ENCODE measurements at places on chromosomes 1 and 21.

DNA sequence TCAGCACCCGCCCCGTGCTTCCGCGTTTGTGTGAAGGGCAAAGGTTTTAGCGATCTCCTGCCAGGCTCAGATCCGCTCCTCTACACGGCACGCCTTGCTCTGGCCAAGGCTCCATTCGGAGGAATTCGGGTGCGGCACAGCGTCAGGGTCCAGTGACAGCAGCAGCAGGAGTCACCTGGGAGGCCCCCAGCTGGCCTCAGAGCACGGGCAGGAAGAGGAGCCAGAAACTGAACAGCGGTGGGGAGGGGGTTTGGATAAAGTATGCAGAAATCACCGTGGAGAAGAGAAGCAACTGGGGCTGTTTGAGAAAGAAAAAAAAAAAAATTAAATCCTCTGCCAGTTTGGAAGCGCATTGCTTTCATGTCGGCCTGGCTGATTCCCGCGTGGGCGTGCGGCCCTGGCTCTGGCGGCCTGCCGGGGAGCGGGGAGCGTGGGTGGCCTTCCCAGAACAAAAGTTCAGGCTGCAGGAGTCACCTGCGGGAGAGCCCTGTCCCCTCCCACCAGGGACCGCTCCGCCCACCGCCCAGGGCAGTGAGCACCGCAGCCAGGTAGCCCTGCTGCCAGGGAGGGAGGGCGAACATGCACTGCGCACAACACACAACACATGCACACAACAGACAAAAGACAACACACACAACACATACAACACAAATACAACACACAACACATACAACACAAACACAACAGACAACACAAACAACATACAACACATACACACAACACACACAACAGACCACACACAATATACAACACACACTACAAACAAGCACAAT, 107.6 kb downstream of the ETS2 start:
- H3K27me3 ChIP-seq, result no peaks in the 10 kb centered on the region
- DNase-seq, result peak; percentile 56
- peaks cover 59% of the 10 kb centered on the region for H3K4me1 ChIP-seq
- H3K27ac ChIP-seq, result peak overlapping the region; percentile 86
- H3K4me3 ChIP-seq, result peak overlapping the region; percentile 48
- H3K36me3 ChIP-seq, result no peaks in the 10 kb centered on the region

- H3K4me1 ChIP-seq, result peaks cover 14% of the 10 kb centered on the region
- no peak overlapping the region for H3K27ac ChIP-seq
- DNase-seq, result no peak
- H3K4me3 ChIP-seq, result no peak overlapping the region
Observed at GRCh38 chr1:206114692-206115640, 2.2 kb downstream of the AVPR1B start.

DNA sequence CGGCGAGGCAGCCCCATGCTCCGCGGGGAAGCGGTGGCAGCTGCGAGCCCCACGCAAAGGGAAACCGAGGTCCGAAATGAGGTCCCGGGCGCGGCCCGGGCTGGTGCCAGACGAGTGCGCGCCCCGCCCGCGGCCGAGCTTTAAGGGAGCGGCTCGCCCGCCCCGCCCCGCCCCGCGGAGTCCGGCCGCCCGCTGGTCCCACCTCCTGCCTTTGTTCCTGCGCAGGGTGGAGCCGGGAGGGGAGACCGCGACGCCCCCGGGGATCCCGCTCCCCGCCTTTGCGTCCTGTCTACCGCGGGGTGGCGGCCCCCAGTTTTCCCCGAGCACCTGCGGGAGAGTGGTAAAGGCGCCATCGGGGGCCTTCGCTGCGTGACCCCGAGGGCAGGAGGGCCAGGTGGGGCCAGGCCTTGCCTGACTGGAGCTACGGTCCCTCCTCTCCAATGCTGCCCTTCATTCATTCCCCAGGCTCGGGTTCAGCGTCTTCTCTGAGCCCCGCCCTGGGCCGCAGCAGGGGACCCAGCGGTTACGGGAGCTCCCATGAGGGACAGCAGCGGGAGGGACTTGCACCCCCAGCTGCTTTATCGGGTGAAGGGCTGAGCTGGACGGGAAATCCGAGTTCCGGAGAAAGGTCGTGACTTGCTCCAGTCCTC, at the start of gene HES2:
HES2 (minus strand) TSS at position 116 of the 650 bp plus-strand sequence; CDS start at position 17, 99 bp downstream.
- H3K36me3 ChIP-seq, result no peaks in the 10 kb centered on the region
- no peak within 1 kb of the TSS for H3K27ac ChIP-seq
- DNase-seq, result no peak
- peaks cover 49% of the 10 kb centered on the region for H3K4me1 ChIP-seq

DNA sequence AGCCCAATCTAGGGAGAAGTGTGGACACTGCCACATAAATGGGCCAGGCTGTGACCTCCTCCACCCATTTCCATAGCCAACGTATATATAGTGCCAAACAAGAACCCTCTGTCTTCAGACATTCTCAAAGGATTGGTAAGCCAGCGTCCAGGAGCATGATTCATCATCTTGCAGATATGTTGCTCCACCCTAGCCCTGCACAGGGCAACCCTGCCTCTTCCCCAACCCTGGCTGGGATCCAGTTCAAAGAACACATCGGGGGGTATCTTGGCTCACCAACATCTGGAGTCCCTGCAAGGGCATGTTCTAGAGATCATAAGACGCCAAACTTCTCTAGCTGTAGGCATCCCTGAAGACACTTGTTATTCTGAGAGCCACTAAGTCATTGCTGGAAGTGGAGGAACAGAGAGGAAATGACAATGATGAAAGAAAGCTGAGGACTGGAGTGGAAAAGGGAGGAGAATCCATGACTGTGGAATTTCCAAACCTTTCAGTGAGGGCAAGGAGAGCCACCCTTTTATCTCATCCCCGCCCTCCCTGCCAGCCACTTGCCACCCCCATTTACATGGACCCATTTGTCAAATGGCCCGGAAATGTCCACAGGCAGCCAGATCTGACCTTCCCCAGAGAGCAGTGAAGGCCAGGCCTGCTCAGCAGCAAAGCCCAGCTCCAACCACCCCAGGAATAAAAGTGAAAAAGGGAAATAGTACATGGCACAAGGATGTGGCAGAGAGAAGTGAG, 144.1 kb upstream of the CTTNBP2NL start:
- no peaks in the 10 kb centered on the region for H3K36me3 ChIP-seq
- no peak overlapping the region for H3K27ac ChIP-seq
- H3K4me3 ChIP-seq, result no peak overlapping the region
- H3K27me3 ChIP-seq, result no peaks in the 10 kb centered on the region
- peaks cover 17% of the 10 kb centered on the region for H3K4me1 ChIP-seq
- no peak for DNase-seq

DNA sequence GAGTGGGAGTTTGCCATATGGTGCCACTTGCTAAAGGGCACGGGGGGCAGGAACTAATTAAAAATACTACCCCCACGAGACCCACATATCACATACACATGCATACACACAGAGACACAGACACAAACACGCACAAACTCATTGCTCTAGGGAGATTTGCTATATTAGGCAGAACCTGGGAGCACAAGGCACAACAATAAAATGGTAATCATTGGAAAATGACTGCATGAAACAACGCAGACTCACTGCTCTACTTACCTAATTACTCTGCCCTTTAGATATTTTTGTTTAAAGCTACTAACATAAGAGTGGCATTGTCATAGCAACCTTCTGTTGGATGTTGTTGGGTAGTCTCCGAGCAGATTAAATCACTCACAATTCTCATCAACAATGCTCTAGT, 20.3 kb upstream of the RGS4 start:
- H3K4me1 ChIP-seq, result no peaks in the 10 kb centered on the region
- H3K27ac ChIP-seq, result no peak overlapping the region
- DNase-seq, result no peak
- H3K4me3 ChIP-seq, result no peak overlapping the region
- H3K27me3 ChIP-seq, result peaks cover 23% of the 10 kb centered on the region

DNA sequence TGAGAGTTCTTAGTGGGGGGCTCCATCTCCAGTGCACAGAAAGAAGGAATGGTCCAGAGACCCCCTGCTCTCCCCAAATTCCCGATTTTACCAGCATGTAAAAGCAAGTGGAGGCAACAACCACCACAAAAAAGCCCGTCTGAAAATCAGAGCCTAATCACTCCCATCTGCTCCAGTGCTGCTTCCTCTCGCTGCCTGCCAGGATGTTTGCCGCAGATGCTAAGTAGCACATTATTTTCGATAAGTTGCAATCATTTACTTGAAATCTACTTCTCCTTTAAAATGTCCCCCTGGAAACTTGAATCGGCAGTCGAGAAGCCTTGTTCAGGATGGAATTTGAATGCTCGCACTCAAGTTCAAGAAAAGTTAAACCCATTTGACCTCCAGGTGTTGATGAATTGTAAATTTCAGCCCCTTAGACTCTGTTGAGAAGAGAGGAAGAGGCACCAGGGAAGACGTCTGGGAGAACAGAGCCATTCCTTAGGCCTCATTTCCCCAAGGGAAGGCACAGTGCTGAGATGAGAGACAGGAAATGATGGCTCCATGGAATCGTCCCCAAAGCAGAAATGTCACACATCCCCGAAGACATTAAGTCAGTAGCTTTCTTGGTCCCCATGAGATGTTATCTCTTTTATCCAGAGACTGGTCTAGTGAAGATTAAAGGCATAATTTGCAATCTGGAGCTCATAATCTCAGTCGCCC, 221.3 kb downstream of the PBX1 start:
- peaks cover 75% of the 10 kb centered on the region for H3K4me1 ChIP-seq
- no peaks in the 10 kb centered on the region for H3K27me3 ChIP-seq
- H3K27ac ChIP-seq, result peak overlapping the region; percentile 81
- no peak for DNase-seq
- H3K4me3 ChIP-seq, result no peak overlapping the region

DNA sequence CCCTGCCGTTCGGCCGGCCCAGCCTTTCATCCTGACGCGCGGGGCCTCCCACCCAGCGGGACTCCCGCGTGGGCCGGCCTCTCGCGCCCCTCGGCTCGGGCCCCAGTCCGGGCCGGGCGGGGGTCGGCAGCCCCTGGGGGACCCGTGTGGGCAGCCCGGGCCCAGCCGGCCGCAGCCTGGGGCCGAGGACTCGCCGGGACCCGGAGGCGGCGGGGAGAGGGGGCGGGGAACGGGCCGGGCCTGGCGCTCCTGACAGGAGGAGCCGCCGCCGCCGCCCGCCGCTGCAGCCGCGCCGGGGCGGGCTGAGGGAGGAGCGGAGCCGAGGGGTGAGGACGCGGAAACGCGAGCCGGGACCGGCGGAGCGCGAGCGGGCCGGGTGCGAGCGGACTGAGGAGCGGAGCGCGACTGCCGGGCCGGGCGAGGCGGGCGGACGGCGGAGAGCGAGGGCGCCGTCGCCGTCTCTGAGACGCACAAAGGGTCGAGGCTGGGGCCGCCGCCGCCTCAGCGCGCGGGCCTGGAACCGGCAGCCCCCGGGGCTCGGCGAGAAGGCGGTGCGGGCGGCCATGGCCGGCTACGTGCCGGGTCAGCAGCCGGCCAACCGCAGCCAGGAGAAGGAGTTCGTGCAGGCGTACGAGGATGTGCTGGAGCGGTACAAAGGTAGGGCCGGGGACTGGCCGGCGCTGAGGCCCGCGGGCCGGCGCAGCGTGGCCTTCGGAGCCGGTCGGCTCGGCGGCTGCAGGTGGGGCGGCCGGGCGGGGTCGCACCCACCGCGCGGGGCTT, 79.1 kb downstream of the NDUFS5 start:
- peak; percentile 85 for DNase-seq
- H3K27ac ChIP-seq, result peak overlapping the region; percentile 96
- H3K27me3 ChIP-seq, result no peaks in the 10 kb centered on the region
- peaks cover 74% of the 10 kb centered on the region for H3K4me1 ChIP-seq
- no peaks in the 10 kb centered on the region for H3K36me3 ChIP-seq

DNA sequence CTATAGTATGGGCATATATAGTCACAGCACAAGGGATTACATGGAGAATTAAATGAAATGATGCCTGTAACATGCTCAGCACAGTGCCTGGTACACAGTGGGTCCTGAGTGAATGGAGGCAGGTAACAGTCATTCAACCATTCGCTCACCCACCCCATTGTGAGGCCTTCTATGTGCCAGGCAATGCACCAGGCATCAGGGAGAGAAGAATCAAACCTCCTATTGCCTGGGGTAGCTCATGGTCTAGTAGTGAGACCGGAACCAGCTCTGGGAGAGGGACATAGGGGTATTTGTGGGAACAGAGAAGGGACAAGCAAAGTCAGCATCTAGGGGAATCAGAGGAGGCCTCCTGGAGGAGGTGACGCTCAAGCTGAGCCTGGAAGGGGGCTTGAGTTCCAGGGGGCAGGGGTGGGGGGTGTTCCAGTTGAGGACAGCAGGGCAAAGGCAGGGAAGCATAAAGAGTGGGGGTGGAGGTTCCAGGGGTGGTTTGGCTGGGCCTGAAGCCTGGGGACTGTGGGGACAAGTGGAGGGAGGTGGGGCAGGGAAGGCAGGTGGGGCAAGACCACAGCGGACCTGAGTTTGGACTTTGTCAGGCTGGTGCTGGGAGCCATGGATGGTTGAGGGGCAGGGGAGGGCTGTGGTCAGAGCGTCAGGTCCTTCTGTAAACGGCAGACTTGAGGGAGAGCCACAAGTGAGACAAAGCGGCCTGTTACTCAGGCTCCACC, 591.6 kb downstream of the PTPRU start:
- no peak for DNase-seq
- H3K27me3 ChIP-seq, result peaks cover 76% of the 10 kb centered on the region
- no peaks in the 10 kb centered on the region for H3K36me3 ChIP-seq
- no peaks in the 10 kb centered on the region for H3K4me1 ChIP-seq
- H3K27ac ChIP-seq, result no peak overlapping the region
- H3K4me3 ChIP-seq, result no peak overlapping the region

DNA sequence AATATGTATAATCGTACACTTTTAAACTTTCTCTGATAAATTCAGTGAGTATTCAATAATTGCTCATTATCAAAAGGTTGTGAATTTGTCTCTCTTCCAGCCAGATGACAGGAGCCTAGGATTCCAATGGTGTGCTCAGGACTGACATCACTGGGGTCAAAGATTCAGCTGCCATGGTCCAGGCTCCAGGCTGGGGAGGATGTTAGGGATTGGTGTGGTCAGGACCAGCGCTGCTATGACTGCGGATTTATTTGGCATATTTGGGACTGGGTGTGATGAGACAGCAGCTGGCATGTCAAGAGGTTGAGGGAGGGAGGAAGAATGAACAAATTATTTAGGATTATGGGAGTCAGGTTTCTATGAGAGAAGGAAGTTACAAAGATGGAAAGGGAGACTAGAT, 48.2 kb upstream of the ABCA4 start:
- no peak overlapping the region for H3K27ac ChIP-seq
- no peak overlapping the region for H3K4me3 ChIP-seq
- DNase-seq, result no peak
- H3K36me3 ChIP-seq, result peaks cover 32% of the 10 kb centered on the region
- H3K4me1 ChIP-seq, result no peaks in the 10 kb centered on the region

DNA sequence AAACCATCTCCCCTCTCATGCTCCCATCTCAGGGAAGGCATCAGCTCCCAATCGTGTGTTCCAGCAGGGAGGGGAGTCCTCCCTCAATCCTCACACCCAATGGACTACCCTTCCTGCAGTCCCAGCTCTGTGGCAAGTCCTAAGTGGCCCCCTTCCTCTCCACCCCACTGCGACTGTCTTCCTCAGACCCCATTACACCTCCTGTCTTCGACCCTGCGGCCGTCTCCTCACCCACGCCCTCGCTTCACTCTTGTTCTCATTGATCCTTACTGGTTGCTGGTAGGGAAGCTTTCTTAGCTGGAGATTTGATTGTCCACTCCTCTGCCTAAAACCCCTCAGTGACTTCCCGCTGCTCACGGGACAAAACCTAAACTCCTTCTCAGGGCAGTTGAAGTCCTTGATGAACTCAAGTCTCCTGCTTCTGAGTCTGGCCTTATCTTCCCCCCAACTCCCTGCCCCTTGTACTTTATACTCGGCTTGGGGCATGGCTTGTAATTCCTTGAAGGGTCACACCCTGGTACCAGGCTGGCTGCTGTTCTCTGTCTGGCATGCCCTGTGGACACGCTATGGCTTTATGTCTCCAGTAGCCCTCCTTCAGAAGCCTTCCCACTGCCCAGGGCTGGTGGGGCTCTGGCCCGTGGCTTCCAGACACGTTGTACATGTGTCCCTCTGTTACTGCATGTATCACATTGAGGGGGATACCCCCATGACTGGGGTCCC, 2.3 kb upstream of the EPS8L3 start:
- H3K36me3 ChIP-seq, result no peaks in the 10 kb centered on the region
- H3K27ac ChIP-seq, result peak overlapping the region; percentile 75
- peak; percentile 6 for DNase-seq
- H3K27me3 ChIP-seq, result no peaks in the 10 kb centered on the region
- H3K4me3 ChIP-seq, result no peak overlapping the region

Measured in left ventricle myocardium inferior (tissue), 1 donor.